ENCODE measurements at places on chromosomes 4 and X.

DNA sequence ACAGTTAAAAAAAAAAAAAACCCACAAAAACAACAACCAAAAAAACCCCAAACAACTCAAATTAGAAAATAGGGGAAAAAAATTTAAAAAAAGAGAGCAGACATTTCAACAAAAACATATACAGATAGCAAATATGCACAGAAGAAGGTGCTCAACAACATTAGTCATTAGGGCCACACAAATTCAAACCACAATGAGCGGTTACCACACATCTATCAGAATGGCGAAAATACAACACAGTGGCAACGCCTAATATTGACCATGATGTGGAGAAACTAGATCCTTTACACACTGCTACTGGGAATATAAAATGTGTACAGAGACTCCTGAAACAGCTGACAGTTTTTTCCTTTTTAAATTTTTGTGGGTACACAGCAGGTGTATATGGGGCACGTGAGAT is 19.4 kb downstream of the LYAR start:
- no peak for DNase-seq

GRCh38 chrX:54397113-54397512 is 39.3 kb upstream of the WNK3 start:
- DNase-seq, result no peak

- no peak for DNase-seq
Measured at GRCh38 chr4:124427095-124427767, 285.3 kb downstream of the ANKRD50 start.

- peak; percentile 22 for DNase-seq
Measured at GRCh38 chr4:127304356-127304755, 328.4 kb upstream of the INTU start.

GRCh38 chr4:19579608-19580007 is 672.1 kb upstream of the SLIT2 start:
- no peak for DNase-seq

DNA sequence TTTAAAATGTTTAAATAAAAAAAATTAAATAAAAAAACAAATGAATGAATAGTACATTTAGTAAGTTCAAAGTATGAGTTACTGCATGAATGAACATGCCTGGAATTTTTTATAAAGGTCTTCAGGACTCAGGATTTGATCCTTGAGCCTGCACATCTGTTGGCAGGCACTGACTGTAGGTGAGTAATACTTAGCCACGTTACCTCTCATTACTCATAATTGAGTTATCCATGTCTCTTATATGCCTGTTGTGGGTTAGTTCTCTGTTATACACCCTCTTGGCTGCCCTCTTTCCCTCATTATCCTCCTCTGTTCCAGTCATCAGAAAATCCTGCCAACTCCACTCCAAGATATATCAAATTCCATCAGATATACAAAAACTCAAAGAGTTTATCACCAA is 276.0 kb downstream of the FBXW7 start:
- no peak for DNase-seq

GRCh38 chr4:36533944-36534343 is 252.5 kb downstream of the DTHD1 start:
- no peak for DNase-seq

DNA sequence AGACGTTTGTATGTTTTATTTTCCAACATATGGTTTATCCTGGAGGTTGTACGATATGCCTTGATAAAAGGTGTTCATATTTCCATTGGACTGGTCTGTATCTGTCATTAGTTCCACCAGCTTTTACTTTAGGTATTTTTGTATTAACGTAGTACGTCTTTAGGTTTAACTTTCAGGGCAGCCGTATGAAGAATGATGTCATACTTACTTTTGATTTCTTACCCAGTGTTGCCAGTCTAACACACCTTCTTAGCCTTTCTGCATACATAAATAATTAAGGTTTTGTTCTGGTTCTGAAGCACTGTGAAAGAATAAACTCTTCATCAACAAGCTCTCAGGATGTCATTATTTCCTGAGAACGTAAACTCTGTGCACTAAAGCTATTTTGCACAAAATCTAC is 18.9 kb upstream of the NEIL3 start:
- DNase-seq, result no peak

- no peak for DNase-seq
Measured at GRCh38 chrX:21770631-21771321, 12.9 kb upstream of the SMPX start.

- DNase-seq, result no peak
Measured at GRCh38 chr4:13159041-13159620, 325.0 kb downstream of the RAB28 start.

GRCh38 chrX:39808471-39808917 is 289.3 kb downstream of the BCOR start:
- DNase-seq, result peak; percentile 79

GRCh38 chrX:42107495-42108488 is 184.4 kb upstream of the CASK start:
- no peak for DNase-seq

GRCh38 chr4:74262522-74262921 is 45.7 kb upstream of the EPGN start:
- DNase-seq, result no peak

GRCh38 chr4:95232358-95233156 is 316.2 kb downstream of the UNC5C start:
- DNase-seq, result no peak

DNA sequence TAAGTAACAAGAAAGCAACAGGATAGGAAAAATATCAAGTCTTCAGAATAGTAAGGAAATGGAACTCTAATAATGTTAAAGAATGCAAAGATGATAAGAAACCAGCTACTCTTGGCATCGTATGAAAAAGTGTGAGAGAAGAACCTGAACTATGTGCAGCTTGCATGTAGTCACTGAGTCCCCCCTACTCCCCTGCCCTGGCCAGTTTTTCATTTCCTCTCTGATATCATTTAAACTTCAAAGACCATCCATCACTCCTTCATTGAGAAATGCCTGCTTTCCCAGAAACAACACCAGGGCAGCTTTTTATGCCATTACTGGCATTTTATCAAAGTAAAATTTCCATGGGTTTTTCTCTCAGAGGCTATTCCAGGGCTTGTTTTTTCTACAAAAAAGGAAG is 28.1 kb downstream of the INPP4B start:
- DNase-seq, result no peak

GRCh38 chrX:120697053-120697452 is 67.2 kb upstream of the C1GALT1C1 start:
- DNase-seq, result no peak

- no peak for DNase-seq
Measured at GRCh38 chrX:100409610-100410590, at the start of gene PCDH19. PCDH19 (minus strand) TSS chrX:100410273; CDS start chrX:100408597, 1,676 bp downstream.

- DNase-seq, result no peak
Measured at GRCh38 chr4:9988933-9989332, 32.4 kb downstream of the SLC2A9 start.

DNA sequence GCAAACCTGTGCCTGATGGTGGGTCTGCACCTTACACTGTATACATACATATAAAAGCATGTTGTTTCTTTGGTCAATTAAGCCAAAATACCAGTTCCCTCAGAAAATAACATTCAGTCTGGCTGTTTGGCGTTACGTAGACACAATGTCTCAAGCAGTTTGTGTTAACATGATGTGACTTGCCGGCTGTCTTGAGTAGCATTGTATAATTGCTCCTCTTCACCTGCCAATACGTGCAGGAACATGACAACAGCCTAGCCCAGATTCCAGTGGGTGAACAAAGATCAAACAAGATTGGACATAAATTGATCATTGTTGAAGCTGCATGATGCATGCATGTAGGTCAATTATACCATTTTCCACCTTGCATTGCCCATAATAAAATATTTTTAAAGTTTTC is 102.3 kb downstream of the F11 start:
- no peak for DNase-seq

DNA sequence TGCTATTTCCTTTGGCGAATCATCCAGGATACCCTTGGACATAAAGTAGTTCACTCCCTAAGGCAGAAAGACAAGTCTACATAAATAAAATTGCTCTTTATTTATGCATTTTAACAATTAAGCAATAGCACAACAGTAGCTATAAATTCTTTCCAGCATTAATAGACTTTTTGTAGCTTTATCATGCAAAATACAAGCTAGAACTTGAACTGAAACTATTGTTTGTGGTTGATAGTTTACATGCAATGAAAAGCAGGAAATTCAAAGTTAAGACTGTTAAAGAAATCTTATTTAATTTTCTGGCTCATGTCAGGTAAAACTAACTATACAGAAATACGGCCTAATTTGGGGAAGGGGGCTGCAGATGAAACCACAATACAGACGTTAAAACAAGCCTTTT is 42.3 kb downstream of the FBXO8 start:
- DNase-seq, result no peak

GRCh38 chr4:110532901-110533589 is 57.1 kb downstream of the ENPEP start:
- DNase-seq, result no peak

- DNase-seq, result no peak
Measured at GRCh38 chr4:39524161-39524957, 2.9 kb downstream of the UGDH start.

- DNase-seq, result no peak
Measured at GRCh38 chr4:61628727-61629126, 428.6 kb downstream of the ADGRL3 start.

DNA sequence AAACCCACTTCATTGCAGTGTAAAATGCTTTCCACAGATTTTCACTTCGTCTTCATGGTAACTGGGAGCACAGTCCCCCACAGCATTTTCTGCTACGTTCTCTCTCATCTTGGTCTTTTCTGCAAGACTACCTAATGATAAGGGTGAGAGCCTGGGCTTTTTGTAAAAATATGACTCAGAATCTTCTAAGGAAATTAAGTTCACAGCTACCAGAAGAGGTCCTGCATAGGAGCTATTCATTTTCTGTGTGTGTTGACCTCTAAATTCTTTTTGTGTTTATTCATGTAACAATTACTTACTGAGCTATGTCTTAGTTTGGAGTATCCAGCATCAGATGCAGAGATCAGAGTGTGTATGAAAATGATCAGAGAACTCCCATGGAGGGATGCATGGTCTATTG is 192.2 kb downstream of the CPEB2 start:
- DNase-seq, result no peak

DNA sequence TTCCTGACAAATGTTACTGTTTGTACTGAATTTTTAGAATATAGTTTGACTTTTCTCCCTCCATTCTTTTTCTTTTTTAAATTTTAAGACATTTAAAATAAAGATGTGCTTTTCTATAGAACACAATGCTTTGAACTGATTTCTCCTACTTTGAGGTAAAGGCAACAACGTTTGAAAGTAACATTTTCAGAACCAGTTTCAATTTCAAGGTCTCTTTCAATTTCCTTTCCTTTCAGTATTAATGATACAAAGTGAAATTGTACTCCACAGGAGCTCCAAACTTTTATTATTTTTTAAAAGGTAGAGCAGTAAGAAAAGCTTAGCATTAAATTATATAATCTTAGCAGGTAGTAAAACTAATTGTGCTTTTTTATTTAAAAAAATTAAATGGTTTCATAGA is 54.9 kb downstream of the NDST4 start:
- no peak for DNase-seq

- DNase-seq, result peak; percentile 37
Measured at GRCh38 chr4:61200916-61201526, 895 bp downstream of the ADGRL3 start.

DNA sequence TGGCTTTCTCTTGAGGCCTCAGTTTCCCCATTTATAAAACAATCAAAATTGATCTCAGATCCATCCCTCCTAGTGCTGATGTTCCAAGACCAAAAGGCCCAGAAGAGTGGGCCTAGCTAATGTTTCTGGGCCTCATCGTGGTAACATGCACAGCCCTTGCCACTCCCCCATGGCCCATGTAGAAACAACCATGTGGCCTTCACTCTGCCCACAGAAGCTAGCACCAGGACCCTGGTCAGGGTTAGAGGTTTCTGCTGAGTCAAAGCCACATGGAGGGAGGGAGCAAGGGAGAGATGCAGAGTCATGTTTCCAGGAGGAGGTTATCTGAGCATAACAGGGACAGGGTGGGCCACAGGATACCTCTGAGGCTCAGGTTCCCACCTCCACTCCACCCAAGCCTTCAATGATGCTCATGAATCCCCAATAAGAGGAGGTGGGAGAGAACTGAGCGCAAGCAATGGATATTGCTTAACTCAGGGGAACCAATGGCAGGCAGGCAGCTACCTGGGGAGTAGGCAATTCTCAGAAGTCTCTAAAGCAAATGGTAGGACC is 16.9 kb downstream of the OTUD5 start:
- DNase-seq, result no peak

DNA sequence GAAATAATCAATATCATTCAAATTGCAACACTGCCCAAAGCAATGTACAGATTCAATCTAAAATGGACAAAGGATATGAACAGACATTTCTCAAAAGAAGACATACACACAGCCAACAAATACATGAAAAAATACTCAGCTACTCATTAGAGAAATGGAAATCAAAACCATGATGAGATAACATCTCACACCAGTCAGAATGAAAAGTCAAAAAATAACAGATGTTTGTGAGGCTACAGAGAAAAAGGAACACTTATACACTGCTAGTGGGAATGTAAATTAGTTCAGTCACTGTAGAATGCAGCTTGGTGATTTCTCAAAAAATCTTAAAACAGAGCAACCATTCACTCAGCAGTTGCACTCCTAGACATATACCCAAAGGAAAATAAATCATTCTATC is 205.2 kb downstream of the DKK2 start:
- no peak for DNase-seq

DNA sequence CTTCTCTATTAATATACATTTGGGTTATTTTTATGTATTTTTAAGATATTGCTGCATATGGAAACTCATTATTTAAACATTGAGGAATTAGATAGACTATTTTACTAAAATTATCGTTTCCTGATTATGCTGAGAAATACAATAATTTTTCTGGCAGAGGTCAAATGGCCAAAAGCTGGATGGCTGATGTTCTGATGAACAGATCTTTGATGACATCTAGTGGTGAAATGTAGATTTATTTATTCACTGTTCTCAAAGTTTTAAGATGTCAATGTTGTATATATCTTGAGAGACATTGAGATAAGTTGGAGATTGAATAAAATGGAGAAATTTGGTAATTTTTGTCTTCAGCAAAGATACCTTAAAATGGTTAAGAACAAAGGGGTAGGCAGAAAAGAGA is 96.2 kb downstream of the UGT8 start:
- DNase-seq, result no peak

- DNase-seq, result no peak
Measured at GRCh38 chrX:78493180-78493579, 165.8 kb upstream of the CYSLTR1 start.
